ENCODE measurements at places on chromosomes 12 and 14.

DNA sequence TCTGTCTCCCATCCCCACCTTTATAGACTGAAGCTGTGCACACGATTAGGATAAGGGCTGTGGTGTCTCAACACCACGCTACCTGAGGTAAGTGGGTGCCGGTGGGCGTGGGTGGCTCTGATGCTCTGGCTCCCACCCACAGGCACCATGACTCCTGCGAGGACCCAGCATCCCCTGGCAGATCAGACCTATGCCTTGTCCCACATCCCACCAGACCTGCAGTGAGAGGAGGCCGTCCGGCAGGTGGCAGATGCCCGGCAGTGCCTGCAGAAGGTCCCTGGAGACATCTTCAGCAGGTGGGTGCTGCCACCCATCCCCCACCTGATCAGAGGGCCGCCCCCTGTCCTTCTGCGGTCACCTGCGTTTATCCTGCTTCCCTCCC, 104.4 kb upstream of the PRB2 start:
- DNase-seq: no peak

- DNase-seq: peak; percentile 36
Observed at GRCh38 chr14:93936245-93936644, 9.1 kb downstream of the FAM181A start.

DNA sequence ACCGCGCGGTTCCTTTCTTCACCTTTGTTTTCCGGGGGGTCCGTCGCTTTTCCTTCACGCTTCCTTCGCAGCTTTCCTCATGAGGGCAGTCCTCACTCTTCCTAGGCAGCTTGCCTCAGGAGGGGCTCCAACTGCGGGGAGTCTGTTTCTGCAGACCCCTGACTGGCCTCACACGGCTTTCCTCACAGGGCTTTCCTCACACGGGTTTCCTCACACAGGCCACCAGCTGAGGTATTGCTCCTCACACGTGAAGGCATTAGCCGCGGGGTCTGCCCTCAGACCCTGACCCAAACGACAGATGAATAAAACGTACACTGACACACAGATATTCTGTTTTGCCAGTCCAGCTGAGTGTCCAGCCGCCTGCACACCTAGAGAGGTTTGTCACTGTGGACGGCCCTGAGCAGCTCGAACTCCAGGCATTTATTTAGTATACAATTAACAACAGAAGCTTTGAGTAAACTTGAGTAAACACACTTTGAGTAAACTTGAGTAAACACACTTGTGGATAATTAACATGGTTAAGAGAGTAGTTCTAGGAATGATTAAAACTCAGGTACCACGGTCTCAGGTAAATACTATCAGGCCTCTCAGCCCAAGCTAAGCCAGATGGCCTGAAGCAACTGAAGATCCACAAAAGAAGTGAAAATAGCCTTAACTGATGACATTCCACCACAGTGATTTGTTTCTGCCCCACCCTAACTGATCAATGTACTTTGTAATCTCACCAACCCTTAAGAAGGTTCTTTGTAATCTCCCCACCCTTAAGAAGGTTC, 16.1 kb upstream of the LYZ start:
- DNase-seq: no peak

- DNase-seq: no peak
Observed at GRCh38 chr12:24361877-24362580, 412.6 kb upstream of the SOX5 start.

GRCh38 chr14:23444314-23444713, 8.9 kb upstream of the MYH7 start:
- no peak for DNase-seq

DNA sequence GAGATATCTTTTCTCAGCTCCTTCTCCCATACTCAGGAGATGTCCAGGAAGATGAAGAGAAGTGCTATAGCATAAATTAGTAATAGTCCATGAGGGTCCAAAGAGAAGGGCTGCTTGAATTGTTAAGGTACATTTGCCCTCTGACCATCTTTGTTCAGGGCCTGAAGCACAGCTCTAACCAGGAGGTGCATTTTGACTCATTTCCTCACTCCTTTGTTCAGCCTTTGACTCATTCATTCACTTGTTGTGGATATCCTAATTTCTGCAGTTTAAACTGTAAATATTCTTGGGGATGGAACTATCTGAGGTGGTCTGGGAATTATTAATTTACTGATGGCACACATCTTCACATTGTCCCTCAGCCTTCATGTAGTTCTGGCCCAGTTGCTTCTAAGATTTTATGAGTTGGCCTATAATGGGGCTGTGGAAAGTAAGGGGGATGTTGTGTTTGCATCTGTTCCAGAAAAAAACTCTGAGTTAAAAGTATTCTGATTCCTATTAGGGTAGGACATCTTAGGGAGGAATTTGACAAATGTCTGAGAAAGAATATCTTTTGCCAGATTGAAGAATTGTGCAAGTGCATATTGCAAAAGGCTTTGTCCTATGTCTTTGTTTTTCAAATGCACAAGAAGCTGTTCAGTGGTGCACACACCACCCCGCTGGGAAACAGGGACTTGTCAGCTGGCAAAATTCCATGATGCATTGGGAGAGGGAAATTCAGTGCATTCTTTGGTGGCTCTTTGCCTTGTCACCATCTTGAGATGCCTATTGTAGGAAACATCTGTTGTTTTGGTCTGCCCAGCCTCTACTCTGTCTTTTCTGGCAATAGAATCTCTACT, 22.1 kb downstream of the SMOC1 start:
- no peak for DNase-seq

GRCh38 chr12:104727726-104728465, 230.2 kb downstream of the SLC41A2 start:
- peak; percentile 90 for DNase-seq

GRCh38 chr12:857611-858010, 91.9 kb downstream of the RAD52 start:
- no peak for DNase-seq

- DNase-seq: peak; percentile 22
Observed at GRCh38 chr12:56469007-56469930, 891 bp downstream of the SPRYD4 start.

- no peak for DNase-seq
Observed at GRCh38 chr14:68011406-68012028, 191.9 kb downstream of the RAD51B start.

- no peak for DNase-seq
Observed at GRCh38 chr14:84535976-84536375, 994.0 kb upstream of the FLRT2 start.

DNA sequence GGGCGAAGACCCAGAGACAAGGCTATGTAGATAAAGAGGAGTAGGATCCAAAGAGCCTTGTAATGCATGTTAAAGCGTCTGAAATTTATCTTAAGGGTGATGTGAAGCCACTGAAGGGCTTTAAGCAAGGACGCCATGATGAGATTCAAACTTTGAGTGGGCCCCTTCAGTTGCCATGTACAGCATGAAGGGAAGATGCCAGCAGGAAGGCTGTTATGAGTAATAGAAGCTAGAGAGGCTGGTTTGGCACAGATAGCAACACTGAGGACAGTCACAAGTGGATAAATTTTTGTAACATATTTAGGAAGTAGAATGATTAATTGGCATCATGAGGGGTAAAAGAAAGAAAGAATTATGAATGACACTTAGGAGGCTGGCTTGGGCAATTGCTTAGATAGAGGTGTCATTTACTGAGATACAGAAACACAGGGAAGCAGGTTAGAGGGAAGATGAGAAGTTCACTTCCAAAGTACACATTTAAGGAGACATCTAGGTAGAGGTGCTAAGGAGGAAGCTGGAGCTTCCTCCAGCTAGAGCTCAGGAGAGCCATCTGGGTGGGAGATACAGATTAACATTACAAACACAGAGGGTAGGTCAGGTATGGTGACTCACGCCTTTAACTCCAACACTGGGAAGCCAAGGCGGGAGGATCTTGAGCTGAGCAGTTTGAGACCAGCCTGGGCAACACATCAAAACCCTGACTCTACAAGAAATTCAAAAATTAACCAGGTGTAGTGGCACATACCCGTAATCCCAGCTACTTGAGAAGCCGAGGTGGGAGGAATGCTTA, 13.7 kb downstream of the ATG2B start:
- DNase-seq: no peak

- DNase-seq: no peak
Observed at GRCh38 chr14:78524766-78525165, 354.6 kb downstream of the NRXN3 start.

DNA sequence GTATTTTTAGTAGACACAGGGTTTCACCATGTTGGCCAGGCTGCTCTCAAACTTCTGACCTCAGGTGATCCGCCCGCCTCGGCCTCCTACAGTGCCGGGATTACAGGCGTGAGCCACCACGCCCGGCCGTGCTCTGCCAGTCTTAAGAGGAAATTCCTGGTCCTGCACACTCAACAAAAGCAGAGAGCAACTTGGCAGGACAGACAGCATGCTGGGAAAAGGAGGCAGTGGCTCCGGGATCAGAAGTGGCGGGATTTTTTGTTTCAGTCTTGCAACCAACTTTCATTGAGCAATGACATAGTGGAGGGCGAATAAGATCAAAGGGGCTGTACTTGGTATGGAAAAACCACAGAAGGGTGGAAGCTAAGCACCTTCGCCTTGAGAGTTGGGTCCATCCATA, 2.1 kb downstream of the CKAP4 start:
- DNase-seq: peak; percentile 86

DNA sequence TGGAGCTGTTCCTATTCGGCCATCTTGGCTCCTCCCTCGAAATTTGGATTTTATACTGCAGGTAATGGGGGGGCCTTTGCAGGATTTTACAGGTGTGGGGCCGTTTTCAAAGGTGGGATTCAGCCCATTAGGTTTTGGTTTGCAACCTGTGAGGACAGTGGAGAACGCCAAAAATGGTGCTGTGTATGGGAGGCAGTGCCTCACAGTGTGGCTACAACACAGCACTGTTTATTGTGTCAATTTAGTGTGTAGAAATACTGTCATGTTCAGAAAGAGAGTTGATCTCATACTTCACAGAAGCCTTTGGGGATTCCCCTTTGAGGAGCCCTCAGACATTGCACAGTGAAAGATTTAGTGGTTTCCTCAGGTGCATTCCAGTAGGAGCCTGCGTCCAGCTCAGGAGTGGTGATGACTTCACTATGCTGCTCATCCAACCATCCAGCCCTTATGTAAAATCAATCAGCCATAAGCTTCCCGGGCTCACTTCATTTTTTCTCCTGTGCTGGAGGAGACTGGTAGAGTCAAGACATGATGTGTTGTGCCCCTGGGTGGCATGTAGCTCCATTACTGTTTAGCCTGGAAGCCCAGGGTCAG, 92.7 kb upstream of the PRMT8 start:
- DNase-seq: no peak

GRCh38 chr14:100840286-100841065, 14.6 kb downstream of the MEG3 start:
- no peak for DNase-seq

GRCh38 chr12:31118347-31119191, 44.9 kb downstream of the DDX11 start:
- DNase-seq: peak; percentile 31

- DNase-seq: no peak
Observed at GRCh38 chr12:62533087-62533754, 66.6 kb downstream of the MON2 start.

- DNase-seq: no peak
Observed at GRCh38 chr12:1630827-1631591, 2.0 kb downstream of the WNT5B start.

DNA sequence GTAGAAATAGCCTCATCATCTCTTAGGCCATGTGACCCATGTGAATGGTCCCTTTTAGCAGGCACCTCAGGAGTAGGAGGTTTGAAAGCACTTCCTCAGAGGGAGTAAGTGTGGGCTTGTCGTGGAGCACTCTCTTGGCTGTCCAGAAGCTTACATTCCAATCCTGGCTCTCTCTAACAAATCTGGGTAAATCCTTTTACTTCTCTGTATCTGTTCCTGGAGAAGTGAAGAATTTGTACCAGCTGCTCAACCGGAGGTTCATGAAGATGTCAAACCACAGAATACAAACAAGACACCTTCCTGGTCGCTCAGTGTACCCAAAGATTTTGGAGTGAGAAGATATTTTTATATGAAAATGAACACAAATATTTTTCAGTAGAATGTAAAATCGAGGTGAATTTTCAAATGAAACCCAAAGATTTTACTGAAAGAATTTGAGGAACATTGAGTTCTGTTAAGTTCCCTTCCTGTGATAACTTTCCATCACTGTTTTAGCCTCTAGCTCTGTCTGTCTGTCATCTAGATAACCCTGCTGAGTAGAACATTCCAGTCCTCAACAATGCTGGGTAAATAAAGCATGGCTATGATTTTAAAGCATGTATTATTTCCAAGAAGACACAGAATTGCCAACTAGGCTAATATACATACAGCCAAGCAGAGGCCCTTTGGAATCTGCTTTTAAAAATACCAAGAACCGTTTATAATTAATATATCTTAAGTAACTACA, 263.9 kb upstream of the RGS6 start:
- DNase-seq: no peak

DNA sequence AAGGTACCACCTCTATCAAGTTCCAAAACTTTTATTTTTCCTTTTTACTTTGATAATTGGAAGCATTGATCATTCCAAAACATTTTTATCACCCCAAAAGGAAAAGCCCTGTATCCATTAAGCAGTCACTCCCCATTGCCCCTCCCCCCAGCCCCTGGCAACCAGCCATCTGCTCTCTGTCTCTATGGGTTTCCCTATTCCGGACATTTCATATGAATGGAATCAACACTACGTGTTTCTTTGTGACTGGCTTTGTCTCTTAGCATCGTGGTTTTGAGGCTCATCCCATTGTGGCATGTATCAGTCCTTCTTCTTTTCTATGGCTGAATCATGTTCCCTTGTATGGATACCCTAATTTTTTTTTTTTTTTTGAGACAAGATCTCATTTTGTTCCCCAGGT, 18.0 kb upstream of the PHETA1 start:
- no peak for DNase-seq

GRCh38 chr12:49130151-49131050, 794 bp downstream of the TUBA1B start:
- peak; percentile 99 for DNase-seq

GRCh38 chr14:80844872-80845271, 96.7 kb downstream of the CEP128 start:
- DNase-seq: no peak

All from suppressor macrophage treated with lipopolysaccharide for 1 hour (primary cell).